ENCODE measurements at places on chromosomes 3 and 15. TPM values are rescaled to one million over a fixed set of nuclear protein-coding genes. Genes with fewer than 3 reads are reported as not detected.

GRCh38 chr3:196166741-196167140 lies 44.5 kb downstream of the ZDHHC19 start:
- no peak for DNase-seq

DNA sequence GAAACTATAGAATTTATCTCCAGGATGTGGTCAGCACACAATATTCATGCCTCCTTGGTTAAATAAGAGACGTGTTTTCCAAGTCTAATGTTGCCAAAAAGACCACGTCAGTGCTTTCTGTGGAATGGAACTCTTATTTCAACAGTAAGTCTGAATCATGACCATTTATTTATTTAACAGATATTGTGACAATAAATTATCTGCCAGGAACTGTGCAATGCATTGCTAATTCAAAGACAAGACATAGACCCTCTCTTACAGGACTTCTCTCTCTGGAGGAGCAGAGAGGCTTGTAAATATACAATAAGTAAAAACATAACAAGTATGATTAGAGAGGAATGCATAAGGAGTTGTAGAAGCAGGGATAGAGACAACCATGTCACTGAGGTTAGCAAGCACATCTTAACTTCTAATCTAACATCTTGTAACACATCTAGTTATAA lies 227.5 kb downstream of the DTWD1 start:
- no peak for DNase-seq

GRCh38 chr3:31476209-31476608 lies 56.5 kb upstream of the STT3B start:
- no peak for DNase-seq

- no peak for DNase-seq
Observed at GRCh38 chr15:78925076-78925624, 19.7 kb downstream of the CTSH start.

DNA sequence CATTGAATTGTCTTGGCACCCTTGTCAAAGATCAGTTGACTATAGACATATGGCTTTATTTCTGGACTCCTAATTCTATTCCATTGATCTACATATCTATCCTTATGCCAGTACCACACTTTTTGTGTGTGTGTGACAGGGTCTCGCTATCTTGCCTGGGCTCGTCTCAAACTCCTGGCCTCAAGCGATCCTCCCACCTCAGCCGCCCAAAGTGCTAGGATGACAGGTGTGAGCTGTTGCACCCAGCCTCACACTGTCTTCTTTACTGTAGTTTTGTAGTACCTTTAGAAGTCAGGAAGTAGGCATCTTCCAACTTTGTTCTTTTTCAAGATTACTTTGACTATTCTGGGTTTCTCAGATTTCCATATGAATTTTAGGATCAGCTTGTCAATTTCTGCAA lies 24.3 kb downstream of the CDAN1 start:
- DNase-seq = no peak

GRCh38 chr15:41888662-41889253 lies 5.1 kb downstream of the SPTBN5 start:
- DNase-seq = no peak

- DNase-seq = no peak
Observed at GRCh38 chr15:71136793-71137518, 21.7 kb downstream of the THSD4 start.

- no peak for DNase-seq
Observed at GRCh38 chr15:54829821-54830220, 366.9 kb downstream of the RSL24D1 start.

GRCh38 chr3:70010346-70010745 lies 10.8 kb downstream of the SAMMSON start:
- no peak for DNase-seq

DNA sequence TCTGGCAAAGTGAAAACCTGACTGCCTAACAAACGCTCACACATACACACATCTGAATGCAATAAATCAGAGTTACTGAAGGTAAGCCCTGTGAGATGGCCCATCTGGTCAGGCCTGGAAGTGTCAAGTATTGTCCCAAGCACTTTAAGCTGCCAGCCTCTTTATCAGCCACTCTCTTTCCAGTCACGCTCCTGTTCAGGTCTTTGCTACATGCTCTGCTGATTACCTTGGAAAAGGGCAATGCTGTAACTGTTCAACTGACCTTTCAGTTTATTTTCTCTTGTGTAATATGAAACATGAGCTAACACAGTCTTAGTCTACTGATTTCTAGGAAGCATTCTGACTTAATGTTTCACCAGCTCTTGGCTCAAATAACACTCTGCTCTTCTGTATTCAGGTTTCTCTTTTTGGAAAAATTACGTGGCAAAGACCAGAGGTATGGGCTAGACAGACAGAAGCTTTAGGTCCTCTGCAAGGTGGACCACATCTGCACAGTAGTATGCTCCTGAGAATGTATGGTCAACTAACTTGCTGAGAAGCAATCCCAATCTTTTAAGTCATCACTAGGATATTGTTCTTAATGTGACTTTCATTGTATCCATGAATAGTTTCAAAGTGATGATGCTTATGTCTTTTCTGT lies 44.5 kb downstream of the GBE1 start:
- no peak for DNase-seq

DNA sequence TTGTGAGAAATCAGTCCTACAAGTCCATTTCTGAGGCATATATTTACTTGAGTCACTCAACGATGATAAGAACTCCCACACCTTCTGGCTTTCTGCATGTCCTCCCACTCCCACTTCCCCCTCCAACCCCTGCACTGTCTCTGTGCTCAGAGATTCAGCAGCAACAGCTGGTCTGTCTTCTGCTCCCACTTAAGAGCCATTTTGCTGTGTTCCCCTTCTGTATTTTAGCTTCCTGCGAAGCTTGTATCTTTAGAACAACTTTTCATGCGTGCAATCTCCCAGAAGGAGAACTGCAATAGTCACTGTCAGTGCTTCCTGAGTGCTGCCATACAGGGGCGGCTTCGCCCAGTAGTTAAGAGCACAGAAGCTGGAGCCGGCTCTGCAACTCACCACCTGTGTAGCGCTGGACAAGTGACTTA lies 90.0 kb upstream of the SPATA12 start:
- peak; percentile 55 for DNase-seq

GRCh38 chr3:123421353-123422174 lies 27.3 kb downstream of the ADCY5 start:
- no peak for DNase-seq

- DNase-seq = no peak
Observed at GRCh38 chr3:52530918-52531826, 2.5 kb downstream of the NT5DC2 start.

- DNase-seq = no peak
Observed at GRCh38 chr3:59553076-59553475, 503.3 kb upstream of the CFAP20DC start.

GRCh38 chr15:32685576-32685975 lies 32.2 kb upstream of the GREM1 start:
- DNase-seq = no peak

The FBXL22 gene
- total RNA-seq = 20.2 TPM

The CELF6 gene
- total RNA-seq = 1.9 TPM

The LHFPL4 gene
- 0.14 TPM for total RNA-seq

The CNTN4 gene
- total RNA-seq = 91.2 TPM

The FAM174B gene
- 41.8 TPM for total RNA-seq

The THAP10 gene
- total RNA-seq = 4.1 TPM

The RABL3 gene
- 54.6 TPM for total RNA-seq

The FOXB1 gene
- not detected for total RNA-seq

The GPR176 gene
- total RNA-seq = 5.5 TPM

The ETV5 gene
- 17.8 TPM for total RNA-seq

The INKA1 gene
- 3.8 TPM for total RNA-seq

The HYPK gene
- total RNA-seq = 10.9 TPM

Measured in uterus (tissue), 4 donors.